Activated CD8-positive, alpha-beta T cell treated with anti-CD3 and anti-CD28 coated beads for 36 hours (primary cell): ENCODE measurements at places on chromosomes 11 and 22. TPM values are rescaled to one million over a fixed set of nuclear protein-coding genes. Genes with fewer than 3 reads are reported as not detected.

DNA sequence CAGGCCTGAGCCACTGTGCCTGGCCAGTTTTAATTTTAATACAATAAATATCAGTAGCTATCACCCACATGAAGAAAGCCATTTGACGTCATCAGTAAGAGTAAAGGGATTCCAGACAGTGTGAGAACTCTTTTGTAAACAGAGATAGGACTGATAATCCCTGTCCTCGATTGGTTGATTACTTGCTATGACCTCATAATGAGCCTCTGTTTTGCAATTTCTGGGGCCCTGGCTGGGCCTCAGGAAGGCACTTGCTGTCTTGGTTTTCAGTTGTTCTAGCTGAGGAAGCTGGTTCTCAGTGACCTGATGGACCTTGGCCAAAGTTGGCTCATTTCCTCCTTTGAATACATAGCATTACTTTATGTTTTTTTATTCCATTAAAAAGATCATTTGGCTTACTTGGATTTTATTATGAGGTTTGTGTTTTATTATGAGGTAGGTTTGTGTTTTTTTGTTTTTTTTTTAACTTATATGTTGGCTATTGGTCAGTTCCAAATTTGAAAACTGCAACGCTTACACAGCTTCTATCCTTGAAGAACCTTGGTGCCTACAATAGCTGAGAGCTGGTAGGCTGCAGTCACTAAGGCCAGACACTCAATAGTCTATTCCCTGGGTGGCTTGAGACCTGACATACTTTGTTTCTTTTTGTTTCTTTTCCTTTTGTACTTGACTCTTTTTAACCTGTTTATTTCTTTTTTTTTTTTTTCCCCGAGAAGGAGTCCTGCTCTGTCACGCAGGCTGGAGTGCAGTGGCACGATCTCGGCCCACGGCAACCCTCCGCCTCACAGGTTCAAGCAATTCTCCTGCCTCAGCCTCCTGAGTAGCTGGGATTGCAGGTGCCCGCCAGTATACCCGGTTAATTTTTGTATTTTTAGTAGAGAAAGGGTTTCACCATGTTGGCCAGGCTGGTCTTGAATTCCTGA, 20.0 kb downstream of the MARK2 start:
- H3K27me3 ChIP-seq = no peaks in the 10 kb centered on the region
- no peak overlapping the region for H3K4me3 ChIP-seq
- DNase-seq = no peak

OR4S2 gene
- total RNA-seq = not detected

PATE2 gene
- total RNA-seq = not detected

IFTAP gene
- total RNA-seq = 3.6 TPM
